ENCODE measurements at places on chromosomes 2 and 18. TPM values are rescaled to one million over a fixed set of nuclear protein-coding genes. Genes with fewer than 3 reads are reported as not detected.

DNA sequence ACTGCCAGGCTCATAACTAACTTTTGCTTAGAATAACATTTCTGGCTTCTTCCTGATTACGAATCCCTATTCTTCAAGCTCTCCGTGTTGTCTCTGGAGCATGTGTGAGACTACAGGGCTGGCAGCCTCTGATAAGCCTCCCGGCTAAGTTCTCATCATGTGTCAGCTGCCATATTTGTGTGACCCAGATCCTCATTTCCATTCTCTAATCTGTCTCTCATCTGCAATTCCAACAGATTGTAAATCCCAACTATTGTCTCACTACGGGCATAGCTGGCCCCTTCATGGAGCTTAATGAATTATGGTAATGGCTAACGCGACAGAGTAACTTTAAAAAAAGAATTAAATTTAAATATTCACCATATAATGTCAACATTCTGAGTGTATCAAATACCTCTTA lies 165.4 kb downstream of the CMPK2 start:
- DNase-seq = no peak
- no peak overlapping the region for H3K27ac ChIP-seq
- H3K27me3 ChIP-seq = no peaks in the 10 kb centered on the region
- no peak overlapping the region for H3K4me3 ChIP-seq
- no peaks in the 10 kb centered on the region for H3K4me1 ChIP-seq

- no peak overlapping the region for H3K27ac ChIP-seq
- H3K4me3 ChIP-seq = no peak overlapping the region
- no peaks in the 10 kb centered on the region for H3K36me3 ChIP-seq
- peaks cover 2% of the 10 kb centered on the region for H3K4me1 ChIP-seq
- no peak for DNase-seq
Measured at GRCh38 chr2:199470672-199471442, 13.1 kb upstream of the SATB2 start.

ALK gene
- 0.19 TPM for total RNA-seq

GRCh38 chr2:100784681-100785080 lies 35.3 kb upstream of the NPAS2 start:
- no peaks in the 10 kb centered on the region for H3K36me3 ChIP-seq
- no peak overlapping the region for H3K4me3 ChIP-seq
- H3K27ac ChIP-seq = no peak overlapping the region
- no peak for DNase-seq
- H3K27me3 ChIP-seq = no peaks in the 10 kb centered on the region

DNA sequence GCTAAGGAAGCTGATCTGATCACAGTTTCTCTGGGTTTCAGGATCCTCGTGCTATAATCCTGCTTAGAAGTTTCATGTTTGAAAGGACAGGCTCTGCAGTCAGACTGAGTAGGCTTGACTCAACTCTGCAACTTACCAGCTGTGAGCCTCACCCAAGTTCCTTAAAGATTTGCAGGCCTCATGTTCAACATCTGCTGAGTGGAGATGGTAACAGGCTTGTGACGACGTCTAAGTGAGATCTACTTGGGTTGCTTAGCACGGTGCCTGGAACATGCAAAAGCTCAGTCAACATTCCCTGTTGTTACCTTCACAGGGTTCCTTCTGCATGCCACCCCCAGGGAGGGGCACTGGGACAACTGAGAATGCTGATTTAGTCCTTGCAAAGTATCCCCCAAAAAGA lies 164.2 kb downstream of the C1D start:
- no peaks in the 10 kb centered on the region for H3K27me3 ChIP-seq
- H3K36me3 ChIP-seq = no peaks in the 10 kb centered on the region
- no peak for DNase-seq
- no peaks in the 10 kb centered on the region for H3K4me1 ChIP-seq
- no peak overlapping the region for H3K27ac ChIP-seq

VSNL1 gene
- total RNA-seq = 0.47 TPM

DNA sequence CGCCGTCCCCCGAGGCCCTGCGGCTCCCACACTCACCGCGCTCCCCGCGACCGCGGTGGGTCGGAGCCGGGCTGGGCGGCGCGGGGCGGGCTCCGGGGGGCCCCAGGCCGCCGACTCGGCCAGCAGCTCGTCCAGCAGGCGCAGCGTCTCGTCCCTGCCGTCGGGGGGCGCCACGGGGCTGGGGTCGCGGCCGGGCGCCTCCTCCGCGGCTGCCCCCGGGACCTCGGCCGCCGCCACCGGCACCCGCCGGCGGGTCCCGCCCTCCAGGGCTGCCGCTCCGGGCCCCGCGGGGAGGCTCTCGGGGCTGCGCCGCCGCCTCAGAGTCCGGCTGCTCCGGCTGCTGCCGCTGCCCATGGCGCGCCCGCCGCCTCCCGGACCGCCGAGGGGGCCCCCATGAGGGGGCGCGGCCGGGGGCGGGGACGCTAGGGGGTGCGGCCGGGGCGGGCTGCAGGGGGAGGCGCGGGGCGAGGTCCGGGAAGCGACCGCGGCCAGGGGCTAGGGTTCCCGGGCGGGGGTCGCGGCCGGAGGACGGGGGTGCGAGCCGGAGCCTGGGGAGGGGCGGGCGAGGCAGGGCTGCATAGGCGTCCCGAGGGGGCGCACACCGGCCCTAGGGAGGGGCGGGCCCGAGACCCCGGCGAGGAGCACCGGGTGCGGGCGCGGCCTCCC lies at the start of gene CYS1:
Gene CYS1, minus strand, starts transcription at position 542 of the 666 bp plus-strand sequence. Its CDS starts 188 bp downstream, at position 354.
- H3K27ac ChIP-seq = no peak within 1 kb of the TSS
- H3K36me3 ChIP-seq = no peaks in the 10 kb centered on the region
- H3K4me3 ChIP-seq = peak within 1 kb of the TSS; percentile 45
- H3K27me3 ChIP-seq = peaks cover 76% of the 10 kb centered on the region
- DNase-seq = no peak
- peaks cover 6% of the 10 kb centered on the region for H3K4me1 ChIP-seq

DNA sequence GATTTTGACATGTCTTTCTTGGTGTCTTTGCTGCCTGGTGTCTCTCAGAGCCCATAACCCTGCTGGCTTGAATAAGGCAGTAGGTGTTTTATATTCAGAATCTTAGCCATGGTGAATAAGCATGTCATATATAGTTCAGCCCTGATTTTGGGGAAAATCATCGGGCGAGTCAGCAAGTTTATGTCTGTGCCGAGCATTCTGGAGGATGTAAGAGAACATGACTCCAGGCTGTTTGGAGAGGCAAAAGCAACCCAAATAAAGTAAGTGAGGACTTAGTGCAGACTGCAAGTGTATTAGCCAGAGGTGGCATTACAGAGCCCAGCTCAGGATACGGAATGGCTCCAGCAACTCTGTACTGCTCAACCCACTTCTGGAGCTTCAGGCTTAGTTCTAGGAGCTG lies 50.3 kb downstream of the TCF7L1 start:
- no peaks in the 10 kb centered on the region for H3K36me3 ChIP-seq
- no peak overlapping the region for H3K4me3 ChIP-seq
- no peak for DNase-seq
- H3K4me1 ChIP-seq = no peaks in the 10 kb centered on the region

DNA sequence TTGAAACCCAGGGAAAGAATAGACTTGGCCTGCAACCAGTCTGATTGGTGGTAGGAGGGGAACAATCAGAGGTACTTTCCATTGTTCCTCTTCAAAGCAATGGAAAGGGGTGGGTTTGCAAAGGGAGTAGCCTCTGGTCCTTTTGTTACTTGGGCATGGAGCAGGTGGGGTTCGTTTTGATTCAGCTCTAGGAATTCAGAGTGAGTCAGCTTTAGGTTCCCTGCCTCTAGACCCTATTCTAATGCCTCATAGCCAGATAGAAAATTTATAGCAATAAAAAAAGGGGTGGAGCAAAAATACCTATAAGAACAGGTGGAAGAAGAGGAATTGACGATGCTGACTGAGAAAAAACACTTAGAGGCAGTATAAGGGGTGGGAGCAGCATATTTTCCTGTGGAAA lies 636.4 kb downstream of the PLCL1 start:
- H3K36me3 ChIP-seq = no peaks in the 10 kb centered on the region
- DNase-seq = no peak
- no peak overlapping the region for H3K4me3 ChIP-seq
- H3K27ac ChIP-seq = no peak overlapping the region
- H3K27me3 ChIP-seq = no peaks in the 10 kb centered on the region

GRCh38 chr2:113166187-113166645 lies 7.6 kb upstream of the PSD4 start:
- no peak for DNase-seq
- no peaks in the 10 kb centered on the region for H3K36me3 ChIP-seq

DNA sequence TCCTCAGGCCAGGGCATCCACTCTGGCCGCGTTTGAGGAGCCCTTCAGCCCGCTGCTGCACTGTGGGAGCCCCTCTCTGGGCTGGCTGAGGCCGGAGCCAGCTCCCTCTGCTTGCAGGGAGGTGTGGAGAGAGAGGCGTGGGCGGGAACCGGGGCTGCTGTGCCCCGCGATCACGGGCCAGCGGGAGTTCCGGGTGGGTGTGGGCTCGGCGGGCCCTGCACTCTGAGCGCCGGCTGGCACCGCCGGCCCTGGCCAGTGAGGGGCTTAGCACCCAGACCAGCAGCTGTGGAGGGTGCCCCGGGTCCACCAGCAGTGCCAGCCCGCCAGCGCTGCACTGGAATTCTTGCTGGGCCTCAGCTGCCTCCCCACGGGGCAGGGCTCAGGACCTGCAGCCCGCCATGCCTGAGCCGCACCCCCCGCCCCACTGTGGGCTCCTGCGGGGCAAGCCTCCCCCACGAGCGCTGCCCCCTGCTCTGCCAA lies 1.9 kb upstream of the ABHD3 start:
- peaks cover 22% of the 10 kb centered on the region for H3K4me1 ChIP-seq
- no peak for DNase-seq
- H3K36me3 ChIP-seq = no peaks in the 10 kb centered on the region
